ENCODE measurements at places on chromosomes 11 and 22.

DNA sequence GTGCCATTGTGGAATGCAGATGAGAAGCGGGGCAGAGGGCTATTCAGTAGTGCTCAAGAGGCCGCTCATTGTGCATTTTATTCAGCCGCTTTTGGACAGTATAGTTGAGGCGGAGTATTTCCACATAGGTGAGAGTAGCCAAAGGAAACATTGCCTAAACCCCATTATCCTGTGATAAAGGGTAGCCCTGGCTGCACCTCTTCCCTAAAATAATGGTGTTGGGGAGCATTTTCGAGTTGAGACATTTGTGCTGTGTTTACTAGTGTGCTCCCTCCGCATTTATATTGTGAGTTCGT, 68.8 kb downstream of the SPECC1L start:
- DNase-seq: no peak

GRCh38 chr11:69904161-69904973, 85.2 kb upstream of the FGF3 start:
- DNase-seq: no peak

GRCh38 chr11:89175796-89176195, 1.9 kb upstream of the TYR start:
- no peak for DNase-seq

- no peak for DNase-seq
Observed at GRCh38 chr22:25419247-25420113, 145.0 kb upstream of the GRK3 start.

DNA sequence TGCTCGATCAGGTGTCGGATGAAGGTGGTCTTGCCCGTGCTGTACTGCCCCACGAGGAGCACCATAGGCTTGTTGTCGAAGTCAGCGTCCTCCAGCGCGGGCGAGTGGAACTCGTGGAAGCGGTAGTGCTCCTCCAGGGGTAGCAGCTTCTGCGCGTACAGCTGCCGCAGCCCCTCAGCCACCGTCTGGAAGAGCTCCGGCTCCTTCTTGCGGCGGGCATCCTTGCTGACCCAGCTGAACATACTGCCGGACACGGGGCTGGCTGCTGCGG, 263 bp downstream of the EHD1 start:
- no peak for DNase-seq

DNA sequence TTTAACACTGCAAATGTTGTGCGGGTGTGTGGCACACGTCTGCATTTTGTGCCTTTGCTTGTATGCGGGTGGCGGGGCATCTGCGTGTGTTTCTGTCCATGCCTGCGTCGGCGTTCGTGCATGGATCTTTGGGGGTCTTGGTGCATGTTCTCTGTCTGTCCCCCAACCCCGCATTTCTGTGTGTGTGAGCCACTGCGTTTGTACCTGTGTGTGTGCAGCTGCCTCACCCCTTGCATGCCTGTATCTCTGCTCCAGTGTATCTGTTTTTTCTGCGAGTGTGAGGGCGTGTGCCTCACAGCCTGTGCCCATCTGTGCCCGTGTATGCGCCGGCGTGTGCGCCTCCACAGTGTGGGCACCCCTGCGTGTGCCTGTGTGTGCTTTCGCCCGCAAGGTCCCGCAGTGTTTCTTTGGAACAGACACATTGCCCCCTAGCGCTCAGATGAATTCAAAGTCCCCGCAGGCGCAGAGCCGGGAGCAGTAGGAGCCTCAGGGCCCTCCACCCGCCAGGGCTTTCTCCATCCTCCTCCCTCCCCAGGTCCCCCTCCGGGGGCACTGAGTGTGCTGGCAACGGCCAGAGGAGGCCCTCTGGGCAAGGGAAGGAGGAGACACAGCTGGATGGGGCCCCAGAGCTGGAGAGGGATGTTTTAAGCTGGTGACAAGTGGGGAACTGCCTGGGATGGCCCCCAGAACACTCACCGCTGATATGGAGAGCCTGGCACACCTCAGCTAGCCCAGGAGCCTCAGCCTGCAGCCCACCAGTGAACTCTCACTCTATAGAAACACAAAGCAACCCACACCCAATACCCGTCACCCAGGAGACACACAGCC, 3.1 kb upstream of the MN1 start:
- peak; percentile 18 for DNase-seq

- DNase-seq: no peak
Observed at GRCh38 chr11:58762284-58763119, 30.8 kb upstream of the GLYAT start.

- DNase-seq: peak; percentile 55
Observed at GRCh38 chr11:126800009-126800408, 200.6 kb downstream of the KIRREL3 start.

DNA sequence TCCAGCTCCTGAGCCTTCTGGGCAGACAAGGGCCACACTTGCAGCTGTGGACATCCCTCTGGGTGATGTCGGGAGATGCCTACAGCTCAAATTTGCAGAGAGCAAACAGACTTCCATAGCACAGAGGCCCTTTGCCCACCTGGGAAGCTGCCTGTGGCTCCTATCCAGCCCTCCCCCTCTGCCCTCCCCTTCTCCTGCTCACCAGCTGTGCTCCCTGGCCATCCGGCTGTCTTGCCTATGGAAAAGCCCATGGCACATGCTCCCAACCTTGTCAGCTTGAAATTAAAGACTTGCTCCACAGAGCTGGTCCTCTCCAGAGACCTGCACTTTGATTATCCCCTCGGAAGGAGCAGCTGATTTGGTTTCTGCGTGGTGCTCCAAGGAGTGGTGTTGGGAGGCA, 118.9 kb upstream of the NECTIN1 start:
- DNase-seq: no peak

DNA sequence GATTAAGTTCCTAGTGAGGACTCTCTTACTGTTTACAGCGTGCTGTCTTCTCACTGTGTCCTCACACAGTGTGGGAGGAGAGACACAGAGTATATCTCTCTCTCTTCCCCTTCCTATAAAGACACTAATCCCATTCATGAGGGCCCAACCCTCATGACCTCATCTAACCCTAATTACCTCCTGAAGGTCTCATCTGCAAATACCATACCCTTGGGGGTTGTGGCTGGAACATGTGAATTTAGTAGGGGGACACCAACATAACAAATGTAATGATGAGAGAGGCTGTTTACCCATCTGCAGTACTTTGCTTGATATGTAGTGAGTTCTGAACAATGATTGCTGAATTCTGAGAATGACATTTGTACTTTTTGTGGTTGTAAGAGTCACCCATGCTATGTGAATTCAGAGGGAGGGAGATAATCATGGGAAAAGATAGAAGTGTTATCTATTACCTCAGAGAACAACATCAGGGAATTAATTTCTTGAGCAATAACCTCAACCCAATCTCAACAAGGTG, 4.9 kb upstream of the OR52W1 start:
- DNase-seq: no peak

- no peak for DNase-seq
Observed at GRCh38 chr11:118524356-118524755, 2.9 kb upstream of the TTC36 start.
